ENCODE measurements at places on chromosomes 12 and 14. TPM values are rescaled to one million over a fixed set of nuclear protein-coding genes. Genes with fewer than 3 reads are reported as not detected.

- DNase-seq = no peak
Observed at GRCh38 chr14:104103446-104104075, 18.1 kb downstream of the ASPG start.

- DNase-seq = no peak
Observed at GRCh38 chr12:2667716-2668440, 126.9 kb upstream of the FKBP4 start.

GRCh38 chr12:107818984-107819383, 44.5 kb downstream of the ASCL4 start:
- DNase-seq = no peak

GRCh38 chr14:96161636-96162035, 43.0 kb upstream of the BDKRB2 start:
- peak; percentile 18 for DNase-seq

- DNase-seq = no peak
Observed at GRCh38 chr12:101582937-101583336, 11.8 kb upstream of the MYBPC1 start.

- DNase-seq = no peak
Observed at GRCh38 chr14:21723431-21724045, 49.9 kb upstream of the OR4E1 start.

DNA sequence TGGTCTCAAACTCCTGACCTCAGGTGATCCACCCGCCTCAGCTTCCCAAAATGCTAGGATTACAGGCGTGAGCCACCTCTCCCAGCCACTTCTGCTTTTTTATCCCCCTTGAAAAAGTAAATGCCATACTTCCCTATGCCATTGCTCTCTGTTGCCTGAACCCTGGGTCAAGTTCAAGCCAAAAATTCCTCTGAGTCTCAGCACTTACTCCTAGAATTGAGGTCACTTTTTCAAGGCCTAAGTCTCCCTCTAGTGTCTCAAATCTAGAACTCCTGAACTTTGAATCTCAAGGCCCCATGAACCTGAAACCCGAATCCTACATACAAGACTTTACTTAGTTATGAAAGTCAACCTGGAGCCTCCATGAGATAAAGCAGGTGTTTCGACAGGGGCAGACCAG, 1.4 kb upstream of the APOBEC1 start:
- no peak for DNase-seq

GRCh38 chr12:42141981-42142606, 2.6 kb downstream of the GXYLT1 start:
- DNase-seq = no peak

DNA sequence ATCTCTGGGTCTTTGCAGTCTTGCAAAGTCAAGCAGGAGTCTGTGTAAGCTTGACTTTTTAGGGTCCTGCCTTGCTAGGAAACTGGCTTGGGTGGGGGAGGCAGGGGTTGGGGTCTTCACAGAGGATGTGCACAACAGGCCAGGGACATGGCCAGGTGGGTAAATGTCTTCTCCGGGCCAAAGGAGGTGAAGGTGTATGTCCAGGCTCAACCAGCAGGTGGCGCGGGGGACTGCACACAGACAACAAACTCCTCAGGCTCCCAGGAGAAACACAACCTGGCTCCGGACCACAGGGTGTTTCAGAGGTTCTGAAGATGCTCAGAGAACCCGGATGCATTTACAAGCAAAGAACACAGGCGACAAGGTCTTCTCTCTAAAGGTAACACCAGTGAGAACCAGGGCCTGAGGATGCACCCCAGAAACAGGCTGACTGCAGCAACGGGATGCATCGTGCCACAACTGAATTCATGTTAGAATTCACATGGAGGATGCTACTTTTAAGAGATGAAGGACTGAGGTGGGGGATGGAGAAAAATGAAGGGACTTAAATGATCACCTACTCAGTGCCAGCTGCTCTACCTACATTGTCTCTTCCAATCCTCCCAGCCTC, 56.0 kb downstream of the PLEKHG3 start:
- no peak for DNase-seq

- no peak for DNase-seq
Observed at GRCh38 chr12:2047752-2048151, 5.0 kb upstream of the CACNA1C start.

GRCh38 chr14:23119363-23120327, 590 bp upstream of the CEBPE start:
- DNase-seq = no peak

- DNase-seq = peak; percentile 85
Observed at GRCh38 chr14:41604721-41605531, 1.8 kb upstream of the LRFN5 start.

GRCh38 chr14:77844802-77845201, 44.9 kb downstream of the ADCK1 start:
- DNase-seq = no peak

GRCh38 chr12:117192057-117192456, 1.8 kb upstream of the FBXO21 start:
- no peak for DNase-seq

- no peak for DNase-seq
Observed at GRCh38 chr14:80872645-80873044, 68.9 kb downstream of the CEP128 start.

DNA sequence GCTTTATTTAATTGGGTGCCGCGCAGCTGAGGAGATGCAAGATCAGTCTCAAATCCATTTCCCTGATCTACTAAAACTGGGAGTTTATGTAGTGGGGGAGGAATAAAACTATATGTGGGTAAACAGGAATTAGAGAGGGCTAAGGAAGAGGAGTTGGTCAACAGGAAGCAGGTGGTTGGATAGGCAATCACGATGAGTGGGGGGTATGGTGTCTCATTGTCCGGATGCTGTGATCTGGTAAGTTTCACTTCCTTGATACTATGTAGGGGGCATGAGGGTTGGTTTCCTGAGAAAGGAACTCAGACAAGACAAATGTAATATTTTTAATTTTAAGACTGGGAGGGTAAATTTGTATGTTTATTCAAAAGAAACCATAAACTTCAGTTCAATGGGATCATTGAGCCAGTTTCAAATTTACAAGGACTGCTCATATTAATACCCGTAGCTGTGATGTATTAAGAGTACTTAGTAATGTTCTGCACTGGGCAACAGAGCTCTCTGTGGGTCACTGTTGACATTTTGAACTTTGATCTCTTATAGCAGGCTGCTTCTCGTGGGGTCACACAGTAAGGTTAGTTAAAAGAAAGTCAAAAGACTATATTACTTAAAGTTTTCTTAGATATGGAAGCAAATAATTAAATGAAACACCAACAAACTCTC, 786.2 kb upstream of the FBXO33 start:
- no peak for DNase-seq

GRCh38 chr12:93056971-93057535, 128.0 kb upstream of the EEA1 start:
- DNase-seq = no peak

DNA sequence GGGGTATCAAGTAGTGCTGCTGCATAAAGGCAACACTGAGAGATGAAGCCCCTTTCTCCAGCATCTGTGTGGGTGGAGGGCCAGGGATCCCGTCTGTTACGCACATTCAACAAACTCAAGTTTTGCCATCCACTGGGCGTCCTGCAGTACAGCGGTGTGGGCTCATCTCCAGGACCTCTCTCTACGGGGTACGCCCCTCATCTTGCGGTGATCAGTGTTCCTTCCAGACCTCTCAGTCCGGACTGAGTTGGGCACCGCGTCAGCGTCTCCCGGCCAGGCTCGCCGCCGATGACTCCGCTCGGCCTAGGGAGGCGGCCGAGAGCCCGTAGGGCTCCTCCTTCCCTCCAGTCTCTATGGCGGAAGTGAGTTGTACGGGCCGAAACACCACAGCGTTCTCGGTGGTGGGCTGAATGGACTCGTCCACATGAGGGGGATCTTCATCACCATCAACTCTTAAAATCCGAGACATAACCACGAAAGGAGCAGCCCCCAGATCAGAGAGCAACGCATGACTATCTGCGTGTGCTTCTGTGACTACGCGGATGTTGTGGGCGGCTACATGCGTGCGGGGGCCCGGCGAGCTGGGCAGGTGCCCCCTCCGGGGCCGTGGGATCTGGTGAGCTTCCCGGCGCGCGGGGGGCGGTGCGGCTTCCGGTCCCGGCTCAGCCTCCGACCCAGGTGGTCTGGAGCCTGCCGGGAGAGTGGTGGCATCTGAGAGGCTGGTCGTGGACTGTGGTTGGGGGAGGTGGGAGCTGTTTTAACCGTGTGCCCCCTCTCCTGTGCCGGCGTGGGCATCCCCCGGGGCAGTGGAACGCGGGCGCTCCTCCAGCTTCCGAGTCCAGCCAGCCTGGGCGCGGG, at the start of gene ATG101:
Gene ATG101 (plus strand): TSS at position 652 of the 858 bp plus-strand sequence. CDS start 3,673 bp downstream, outside the sequence.
- peak; percentile 97 for DNase-seq

- DNase-seq = no peak
Observed at GRCh38 chr14:53432378-53432802, 279.3 kb upstream of the DDHD1 start.

GRCh38 chr12:65327207-65328076, 49.0 kb downstream of the MSRB3 start:
- peak; percentile 25 for DNase-seq

GRCh38 chr14:63204407-63205043, at the start of gene RHOJ:
TSS of gene RHOJ (plus strand) at chr14:63204443. CDS start at chr14:63204870, 427 bp downstream.
- no peak for DNase-seq

- no peak for DNase-seq
Observed at GRCh38 chr14:99909513-99910064, 116.4 kb downstream of the EML1 start.

The INTS13 gene
- total RNA-seq = 15.7 TPM

The CLEC6A gene
- total RNA-seq = not detected

The RHOJ gene
- 5.5 TPM for total RNA-seq

The WNT1 gene
- total RNA-seq = not detected

The MGST1 gene
- 47.9 TPM for total RNA-seq

The TRIM9 gene
- total RNA-seq = 1.0 TPM

The KRT82 gene
- not detected for total RNA-seq

The STAC3 gene
- 0.76 TPM for total RNA-seq

The MUCL1 gene
- 1,089 TPM for total RNA-seq

The ACSS3 gene
- 6.5 TPM for total RNA-seq

The CCDC197 gene
- total RNA-seq = not detected

The TOMM20L gene
- not detected for total RNA-seq

The ERH gene
- total RNA-seq = 40.9 TPM

The RPL10L gene
- total RNA-seq = not detected

The ALX1 gene
- 1.1 TPM for total RNA-seq

Measured in lower leg skin (tissue), 4 donors.